C1 segment of cervical spinal cord (tissue), 14 donors: ENCODE measurements at places on chromosomes 16 and 17.

- no peak for DNase-seq
Measured at GRCh38 chr16:84790301-84790700, 29.5 kb upstream of the CRISPLD2 start.

- DNase-seq: no peak
Measured at GRCh38 chr17:39781031-39781860, 43.5 kb downstream of the GRB7 start.

- no peak for DNase-seq
Measured at GRCh38 chr17:79790805-79791734, 5.8 kb downstream of the CBX8 start.

DNA sequence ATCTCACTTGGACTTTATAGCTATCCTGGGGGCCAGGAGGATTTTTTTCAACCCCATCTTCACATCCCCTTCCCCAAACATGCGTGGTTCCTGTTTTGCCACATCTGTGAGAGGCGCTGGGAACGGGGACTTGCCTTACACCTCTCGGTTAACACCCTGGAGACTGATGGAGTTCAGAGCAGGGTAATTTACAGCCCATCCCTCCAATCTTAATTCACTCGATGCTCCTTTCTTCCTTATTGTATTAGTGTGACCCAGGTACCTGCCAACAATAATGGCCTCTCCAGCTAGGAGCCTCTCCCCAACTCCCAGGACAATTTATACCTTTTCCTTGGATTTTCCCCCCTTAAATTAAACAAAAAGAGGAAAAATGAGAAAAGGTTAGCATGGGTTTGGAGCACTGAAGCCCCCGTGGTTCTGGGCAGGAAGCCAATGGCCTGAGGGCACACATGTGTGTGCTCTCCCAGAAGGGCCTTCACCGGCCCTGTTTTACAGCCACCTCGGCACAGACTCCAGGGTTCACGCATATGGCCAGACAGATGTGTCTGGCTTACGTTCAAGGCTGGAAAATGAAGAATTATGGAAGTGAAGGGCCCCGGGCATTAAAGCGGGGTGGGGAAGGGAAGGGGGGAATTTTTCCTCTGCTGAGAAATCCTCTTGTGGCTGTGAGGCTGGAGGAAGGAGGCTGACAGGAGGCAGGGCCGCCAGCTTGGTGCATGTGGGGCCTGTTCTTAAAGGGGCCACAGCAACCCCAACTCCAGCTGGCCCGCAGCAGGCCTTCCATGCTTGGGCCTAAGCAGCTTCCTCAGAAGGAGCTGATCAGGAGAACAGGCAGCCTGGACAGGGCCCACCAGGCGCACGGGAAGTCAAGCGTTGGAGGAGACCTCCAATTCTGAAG lies 21.4 kb downstream of the HIC1 start:
- no peak for DNase-seq

DNA sequence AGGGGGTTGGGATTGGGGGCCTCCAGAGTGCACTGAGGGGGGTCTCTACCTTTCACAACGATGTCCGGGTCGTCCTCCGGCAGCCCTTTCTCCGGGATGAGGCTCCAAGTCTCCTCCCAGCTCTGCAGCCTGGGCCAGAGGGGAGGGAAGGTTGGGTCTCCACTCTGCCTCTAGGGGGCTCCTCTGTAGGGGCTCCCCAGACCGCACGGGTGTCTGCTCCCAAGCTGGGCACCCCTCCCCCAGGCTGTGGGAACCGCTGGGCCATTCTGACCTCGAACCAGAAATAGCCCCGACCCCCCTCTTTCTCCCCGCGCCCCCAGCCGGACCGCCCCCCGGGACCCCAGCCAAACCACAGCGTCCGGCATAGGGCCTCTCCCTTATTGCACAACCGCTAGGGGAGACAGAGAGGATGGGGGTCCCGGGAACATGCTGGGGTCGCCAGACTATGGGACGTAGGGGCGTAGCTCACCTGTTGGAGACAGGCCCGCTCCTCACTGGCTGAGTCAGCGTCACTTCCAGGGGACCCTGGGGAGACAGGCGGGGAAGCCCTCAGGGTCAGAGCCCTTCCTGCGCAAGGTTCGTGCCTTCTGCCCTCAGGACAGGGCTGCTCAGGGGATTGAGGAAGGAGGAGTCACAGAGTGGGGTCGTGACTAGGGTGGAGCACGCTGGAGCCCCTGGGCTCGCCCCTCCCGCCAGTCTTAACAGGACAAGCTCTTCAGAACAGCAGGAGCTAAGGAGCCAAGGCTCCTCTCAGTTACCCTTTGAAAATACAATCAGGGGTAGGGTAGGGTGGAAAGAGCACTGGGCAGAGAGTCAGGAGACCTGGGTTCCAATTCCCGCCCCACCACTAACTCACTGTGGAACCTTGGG lies 2.7 kb downstream of the PLEKHH3 start:
- DNase-seq: no peak

DNA sequence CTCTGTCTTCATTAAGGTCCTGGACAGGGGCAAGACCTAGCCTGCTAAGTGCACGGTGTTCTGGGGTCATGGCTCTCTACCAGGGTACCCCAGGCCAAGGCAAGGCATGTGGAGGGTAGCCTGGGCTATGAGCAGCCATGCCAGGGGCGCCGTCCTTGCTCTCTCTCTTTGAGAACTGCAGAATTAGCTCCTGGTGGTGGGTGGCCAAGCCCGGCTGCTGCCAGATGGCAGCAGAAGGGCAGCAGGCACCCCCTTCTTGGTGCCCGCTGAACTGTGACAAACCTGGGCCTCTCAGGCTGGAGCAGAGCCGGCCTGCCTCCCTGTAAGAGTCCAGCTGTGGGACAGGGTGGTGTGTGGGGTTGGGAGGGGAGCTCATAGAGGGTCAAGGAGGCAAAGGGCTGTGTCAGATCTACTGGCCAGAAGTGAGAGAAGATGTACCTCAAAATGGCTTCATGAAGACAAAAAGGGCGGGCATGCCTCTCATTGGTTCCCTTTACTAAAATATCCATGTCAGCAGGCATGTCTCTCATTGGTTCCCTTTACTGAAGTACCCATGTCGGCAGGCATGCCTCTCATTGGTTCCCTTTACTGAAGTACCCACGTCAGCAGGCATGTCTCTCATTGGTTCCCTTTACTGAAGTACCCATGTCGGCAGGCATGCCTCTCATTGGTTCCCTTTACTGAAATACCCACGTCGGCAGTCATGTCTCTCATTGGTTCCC lies 81.7 kb upstream of the SDK2 start:
- DNase-seq: no peak

- no peak for DNase-seq
Measured at GRCh38 chr16:88799569-88800276, 3.9 kb upstream of the CDT1 start.

DNA sequence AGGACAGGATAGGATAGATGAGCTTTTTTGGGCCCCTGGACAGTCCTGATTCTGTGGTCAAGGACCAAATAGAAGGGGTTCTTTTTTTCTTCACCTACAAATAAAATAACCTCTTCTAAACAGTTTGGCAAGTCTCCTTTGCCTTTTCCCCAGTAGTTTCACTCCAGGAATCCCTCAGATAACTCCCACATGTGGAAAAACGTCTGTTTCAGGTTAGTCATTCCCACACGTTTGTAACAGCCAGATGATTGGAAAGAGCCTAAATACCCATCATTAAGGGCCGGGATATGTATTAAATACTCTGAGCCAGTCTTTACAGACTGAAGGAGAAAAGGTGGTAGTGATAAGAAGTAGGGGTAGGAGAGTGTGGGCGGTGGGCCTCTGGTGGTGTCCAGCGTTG lies 58.3 kb downstream of the PLD6 start:
- DNase-seq: no peak

- no peak for DNase-seq
Measured at GRCh38 chr17:82868715-82869131, 28.9 kb upstream of the ZNF750 start.
